ENCODE measurements at places on chromosomes 5 and 9.

- DNase-seq = no peak
These were observed 4.0 kb downstream of the ETF1 start for GRCh38 chr5:138538943-138539627.

DNA sequence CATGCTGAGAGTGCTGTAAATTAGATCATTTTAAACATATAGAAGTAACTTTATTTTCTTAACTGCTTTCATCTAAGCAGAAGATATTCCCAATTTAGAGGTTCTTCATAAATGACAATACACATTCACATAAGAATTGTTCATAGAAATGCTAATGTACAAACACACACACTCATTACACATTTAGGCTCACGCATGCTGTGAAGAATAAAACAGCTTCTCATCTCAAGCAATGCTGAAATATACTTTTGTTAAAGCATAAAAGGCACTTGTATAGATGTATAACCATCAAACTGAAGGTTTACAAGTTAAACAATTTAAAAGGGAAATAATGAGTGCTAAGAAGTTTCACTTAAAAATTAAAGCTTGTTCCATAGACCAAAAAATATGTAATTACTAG is 18.1 kb upstream of the FTMT start:
- no peak for DNase-seq

DNA sequence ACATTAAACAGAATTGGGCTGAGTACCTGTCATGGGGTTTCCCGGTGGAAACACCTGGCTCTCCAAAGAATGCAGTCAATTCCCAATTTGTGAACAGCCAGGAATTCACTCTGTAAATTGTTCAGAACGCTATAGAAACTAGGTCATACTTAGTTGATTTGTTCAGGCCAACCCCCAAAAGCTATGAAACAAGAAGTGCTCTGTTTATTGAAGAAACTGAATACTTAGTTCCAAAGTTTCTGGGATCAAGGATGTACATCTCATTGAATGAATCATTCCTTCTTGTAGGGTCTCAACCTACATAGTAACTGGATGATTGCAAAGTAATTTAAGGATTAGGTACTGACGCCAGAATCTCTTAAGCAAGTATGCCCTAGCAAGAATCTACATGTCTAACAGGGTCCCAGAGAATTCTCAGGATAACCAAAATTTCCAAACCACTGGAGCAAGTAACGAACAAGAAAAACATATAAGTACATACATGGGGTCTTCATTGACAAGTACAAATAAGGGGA is 659 bp upstream of the TUSC1 start:
- DNase-seq = no peak

- DNase-seq = no peak
These were observed 78.4 kb upstream of the ITGA1 start for GRCh38 chr5:52709167-52709925.

DNA sequence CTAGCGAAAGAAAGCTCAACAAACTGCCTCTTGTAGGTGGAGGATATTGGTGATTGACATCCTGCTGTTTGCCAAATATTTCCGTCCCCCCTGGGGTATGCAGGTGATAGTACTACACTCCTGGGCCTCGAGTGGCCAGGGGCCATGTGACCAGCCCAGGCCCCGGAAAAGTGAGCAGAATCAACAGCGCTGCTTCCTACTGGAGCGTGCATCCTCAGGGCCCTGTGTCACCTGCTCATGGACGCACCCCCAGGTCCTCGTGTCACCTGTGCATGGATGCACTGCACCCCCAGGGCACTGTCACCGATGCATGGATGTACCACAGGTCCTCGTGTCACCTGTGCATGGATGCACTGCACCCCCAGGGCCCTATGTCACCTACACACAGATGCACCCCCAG is 43.8 kb downstream of the ADAMTS16 start:
- no peak for DNase-seq

DNA sequence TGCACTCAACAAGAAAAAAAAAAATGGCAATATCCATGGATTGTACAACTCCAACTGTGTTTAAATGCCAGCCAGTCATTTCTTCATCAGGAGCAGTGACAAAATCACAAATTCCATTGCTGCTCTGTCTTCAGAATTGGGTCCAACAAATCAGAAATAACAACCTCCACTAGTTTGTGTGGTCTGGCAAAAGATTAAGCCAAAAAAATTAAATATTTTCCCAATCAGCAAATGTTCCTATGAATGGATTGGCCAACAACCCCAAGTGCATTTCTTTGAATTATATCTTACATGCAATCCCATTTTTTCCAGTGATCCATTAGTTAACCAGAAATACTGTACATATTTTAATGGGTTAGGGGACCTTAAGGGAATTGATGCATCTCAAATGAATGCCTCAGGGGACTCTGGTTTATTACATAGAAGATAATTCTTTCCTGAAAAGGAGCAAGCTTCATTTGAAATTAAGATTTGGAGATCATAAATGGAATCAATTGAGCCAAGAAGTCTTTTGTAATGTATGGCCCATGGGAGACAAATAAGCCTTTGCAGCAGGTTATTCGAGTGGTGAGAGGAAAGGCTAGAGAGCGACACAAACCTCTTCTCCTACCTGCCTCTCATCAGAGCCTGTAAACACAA is 131.8 kb downstream of the TLE1 start:
- no peak for DNase-seq

- DNase-seq = no peak
These were observed 124.6 kb downstream of the KCTD16 start for GRCh38 chr5:144295284-144295683.

All from glutamatergic neuron (in vitro differentiated cells).